MCF 10A (cell line): ENCODE measurements at places on chromosomes 2 and 18. TPM values are rescaled to one million over a fixed set of nuclear protein-coding genes. Genes with fewer than 3 reads are reported as not detected.

The ITGAV gene
- 56.1 TPM in 2 replicates for total RNA-seq

The CPO gene
- total RNA-seq: not detected in 2 replicates

The NCKAP5 gene
- not detected in 2 replicates for total RNA-seq

The LYG2 gene
- total RNA-seq: not detected in 2 replicates

The MOGAT1 gene
- not detected in 2 replicates for total RNA-seq

The SNX17 gene
- total RNA-seq: 101 and 125 TPM in 2 replicates

The SERPINB3 gene
- 0.28 TPM in 1 of 2 replicates, not detected in the other for total RNA-seq

The TMEFF2 gene
- total RNA-seq: not detected in 2 replicates

The G6PC2 gene
- not detected in 2 replicates for total RNA-seq

The IL37 gene
- total RNA-seq: not detected in 2 replicates

The CHST9 gene
- not detected in 2 replicates for total RNA-seq

The CRYGD gene
- total RNA-seq: not detected in 2 replicates

The DSG3 gene
- total RNA-seq: 65.4 and 68.5 TPM in 2 replicates

The SCYGR1 gene
- total RNA-seq: not detected in 2 replicates

The CTAGE1 gene
- not detected in 2 replicates for total RNA-seq

The LPIN1 gene
- total RNA-seq: 47.0 and 65.7 TPM in 2 replicates
